SIG-M5 (cell line): ENCODE measurements at places on chromosomes 7 and 10.

DNA sequence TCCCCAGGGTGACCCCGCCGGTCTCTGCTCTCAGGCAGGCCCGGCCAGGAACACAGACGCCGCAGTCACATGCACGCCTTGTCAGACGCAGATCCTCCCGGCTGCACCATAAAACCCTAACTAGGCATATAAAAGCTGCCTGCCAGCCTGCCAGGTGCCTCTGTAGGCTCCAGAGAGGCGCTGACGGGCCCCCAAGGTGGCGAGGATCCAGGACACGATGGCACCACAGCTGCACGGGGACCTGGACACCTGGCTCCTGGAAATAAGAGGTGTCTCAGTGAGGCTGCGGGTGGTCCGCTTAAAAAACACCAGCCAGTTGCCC, 21.9 kb upstream of the GDF10 start:
- DNase-seq, result no peak

GRCh38 chr7:74478671-74479065, 25.0 kb downstream of the GTF2IRD1 start:
- DNase-seq, result no peak

- no peak for DNase-seq
Measured at GRCh38 chr10:120632047-120632446, 175.0 kb downstream of the PLPP4 start.

DNA sequence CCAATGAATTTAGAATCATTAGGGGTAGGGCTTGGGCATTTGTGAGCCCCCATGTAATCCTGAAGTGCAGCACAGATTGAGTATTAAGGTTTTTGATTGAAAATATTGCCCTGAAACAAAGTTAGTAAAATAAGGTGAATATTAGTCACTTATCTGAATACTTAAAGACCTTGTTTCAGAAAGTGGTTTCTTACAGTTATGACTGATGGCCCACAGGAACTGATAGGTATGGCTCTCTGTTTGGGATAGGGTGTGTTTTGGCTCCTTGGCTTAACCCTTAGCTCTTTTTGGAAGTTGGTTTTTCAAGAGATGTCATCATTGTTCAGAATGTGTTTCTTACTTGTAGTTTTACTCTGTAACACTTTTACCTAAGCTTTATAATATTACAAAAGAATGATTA, 34.8 kb downstream of the MDFIC start:
- DNase-seq, result no peak

DNA sequence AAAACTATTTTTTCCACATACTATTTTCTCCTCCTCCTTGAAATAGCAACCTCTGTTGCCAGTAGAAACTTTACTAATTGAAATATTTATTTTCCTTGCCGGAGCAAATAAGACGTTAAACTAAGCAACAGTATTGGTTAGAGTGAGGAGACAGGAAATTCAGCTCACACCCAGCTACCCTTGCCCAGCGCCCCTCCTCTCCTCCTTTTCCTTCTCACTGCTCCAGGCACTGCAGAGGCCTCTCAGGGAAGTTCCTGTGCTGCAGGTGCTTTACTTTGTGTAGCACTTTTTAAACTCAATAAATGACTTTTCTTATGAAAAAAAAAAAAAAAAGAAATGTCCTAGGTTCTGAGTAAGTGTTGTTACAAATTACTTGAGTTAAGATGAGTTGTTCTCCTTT, 134.0 kb downstream of the SEMA3E start:
- no peak for DNase-seq

DNA sequence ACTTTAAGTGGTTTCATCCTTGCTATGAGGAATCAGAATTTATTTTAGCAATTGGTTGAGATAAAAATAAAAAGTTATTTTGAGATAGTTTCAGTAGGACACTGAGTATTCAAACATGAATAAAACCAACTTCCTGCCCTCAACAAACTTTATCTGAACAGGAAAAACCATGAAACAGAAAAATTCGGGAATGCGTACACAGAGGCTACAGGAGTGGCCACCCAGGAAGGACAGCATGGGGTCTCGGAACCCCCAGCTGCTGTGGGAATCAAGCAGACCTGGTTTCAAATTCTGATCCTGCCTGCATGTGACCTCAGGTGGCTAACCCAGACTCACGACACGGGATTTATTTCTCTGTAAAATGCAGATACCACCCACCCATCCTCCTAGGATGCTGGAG, 49.0 kb upstream of the GRID1 start:
- no peak for DNase-seq

DNA sequence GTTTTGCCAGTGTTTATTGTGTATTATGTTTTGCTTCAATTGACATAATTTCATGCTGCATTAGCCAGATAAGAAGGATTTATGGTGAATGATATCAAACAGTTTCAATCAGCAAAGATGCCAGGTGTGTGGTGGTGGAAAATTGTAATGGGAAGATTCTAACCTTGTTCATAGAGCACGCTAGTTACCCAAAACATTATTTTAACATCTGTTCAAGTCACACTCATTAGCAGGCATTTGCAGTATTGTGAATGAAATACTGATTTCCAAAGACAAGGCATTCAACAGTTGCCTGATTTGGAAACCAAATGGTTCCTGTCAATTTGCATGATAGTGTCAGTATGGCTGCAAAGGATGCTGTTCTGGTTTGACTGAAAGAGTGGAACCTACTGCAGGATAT, 129.7 kb downstream of the EPC1 start:
- DNase-seq, result no peak

- DNase-seq, result no peak
Measured at GRCh38 chr10:77732213-77733003, 94.8 kb upstream of the KCNMA1 start.

- no peak for DNase-seq
Measured at GRCh38 chr10:72419241-72419640, 64.5 kb upstream of the DNAJB12 start.

DNA sequence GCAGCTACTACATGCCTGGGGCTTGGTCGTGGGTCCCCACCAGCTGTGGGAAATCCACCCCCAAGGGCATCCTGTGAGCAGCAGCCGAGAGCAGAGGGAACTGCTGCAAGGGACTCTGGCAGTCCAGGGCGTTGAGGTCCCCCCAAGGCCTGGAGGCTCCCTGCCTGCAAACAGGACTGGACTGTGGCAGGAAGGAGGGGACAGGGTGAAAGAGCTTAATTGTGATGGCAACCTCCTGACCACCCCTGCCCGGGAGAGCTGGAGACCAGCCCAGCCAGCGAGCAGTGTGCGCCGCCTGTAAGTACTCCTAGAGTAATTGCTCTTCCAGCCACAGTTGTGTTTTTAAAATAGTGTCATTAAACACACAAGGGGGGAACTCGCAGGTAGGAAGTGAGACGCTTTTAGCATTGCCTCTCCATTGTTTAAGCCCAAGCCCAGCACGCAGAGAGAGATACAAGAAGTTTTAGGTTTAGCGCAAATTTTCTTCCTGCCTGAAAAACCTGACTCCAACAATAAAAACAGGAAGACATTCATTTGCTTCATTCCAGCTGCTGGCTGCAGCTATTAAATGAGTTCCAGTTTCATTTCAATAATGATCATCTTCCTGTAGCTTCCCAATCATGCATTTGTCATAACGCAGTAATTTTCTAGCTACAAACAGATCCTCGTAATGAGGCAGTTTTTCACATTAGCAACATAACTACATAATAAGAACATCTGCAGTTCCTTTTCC, 111.1 kb downstream of the EBF3 start:
- no peak for DNase-seq

DNA sequence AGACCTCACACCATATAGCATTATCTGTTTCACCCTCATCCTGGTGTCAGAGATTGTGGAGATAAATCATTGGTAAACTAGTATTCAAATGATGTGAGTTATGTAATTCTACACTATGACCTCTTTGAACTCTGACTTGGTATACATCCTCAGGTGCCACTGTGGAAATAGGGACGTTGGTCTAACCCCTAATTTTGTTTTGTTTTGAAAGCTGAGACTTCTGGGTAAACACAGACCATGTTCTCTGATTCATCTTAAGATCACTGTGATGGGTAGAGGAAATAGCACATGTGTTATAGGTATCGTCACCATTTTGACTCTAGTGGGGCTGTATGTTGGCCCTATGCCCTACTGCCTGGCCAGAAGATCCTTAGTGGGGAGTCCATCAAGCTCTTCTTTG, 241.6 kb downstream of the CCDC7 start:
- no peak for DNase-seq

DNA sequence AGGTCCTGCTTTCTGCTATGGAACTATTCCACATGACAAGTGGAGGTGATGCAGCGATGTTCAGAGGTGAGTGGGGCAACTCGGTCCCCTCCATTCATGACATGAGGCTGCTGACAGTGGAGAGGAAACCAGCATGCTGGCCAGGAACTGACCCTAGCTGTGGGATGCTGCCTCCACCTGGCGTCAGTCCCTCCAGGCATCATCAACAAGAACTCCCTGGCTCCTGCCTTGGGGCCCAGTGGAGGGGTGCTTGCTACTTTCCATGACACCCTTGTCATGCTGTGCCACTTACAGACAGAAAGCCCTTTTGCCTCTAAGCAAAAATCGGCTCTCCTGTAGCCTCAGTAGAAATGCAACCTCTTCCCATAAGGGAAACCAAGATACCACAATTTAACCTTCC, 118.5 kb downstream of the LRRC18 start:
- no peak for DNase-seq

DNA sequence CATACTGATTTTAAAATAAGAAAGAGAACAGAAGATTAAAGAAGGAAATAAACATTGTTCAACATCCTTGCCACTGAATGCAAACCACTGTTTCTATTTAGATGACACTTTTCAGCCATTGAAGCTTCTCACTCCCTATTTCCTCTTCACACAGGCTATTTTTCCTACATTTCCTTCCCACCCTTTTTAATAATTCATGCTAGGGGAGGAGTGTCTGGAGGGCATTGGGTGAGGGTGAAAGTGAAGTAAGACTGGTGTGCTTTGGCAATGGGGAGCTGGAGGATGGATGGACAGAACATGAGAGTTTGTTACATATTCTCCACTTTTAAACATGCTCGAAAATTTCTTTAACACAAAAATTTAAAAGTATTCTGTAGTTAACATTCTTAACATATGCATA, 168.8 kb upstream of the GLI3 start:
- no peak for DNase-seq

GRCh38 chr7:117067340-117067739, 114.0 kb downstream of the ST7 start:
- DNase-seq, result no peak

DNA sequence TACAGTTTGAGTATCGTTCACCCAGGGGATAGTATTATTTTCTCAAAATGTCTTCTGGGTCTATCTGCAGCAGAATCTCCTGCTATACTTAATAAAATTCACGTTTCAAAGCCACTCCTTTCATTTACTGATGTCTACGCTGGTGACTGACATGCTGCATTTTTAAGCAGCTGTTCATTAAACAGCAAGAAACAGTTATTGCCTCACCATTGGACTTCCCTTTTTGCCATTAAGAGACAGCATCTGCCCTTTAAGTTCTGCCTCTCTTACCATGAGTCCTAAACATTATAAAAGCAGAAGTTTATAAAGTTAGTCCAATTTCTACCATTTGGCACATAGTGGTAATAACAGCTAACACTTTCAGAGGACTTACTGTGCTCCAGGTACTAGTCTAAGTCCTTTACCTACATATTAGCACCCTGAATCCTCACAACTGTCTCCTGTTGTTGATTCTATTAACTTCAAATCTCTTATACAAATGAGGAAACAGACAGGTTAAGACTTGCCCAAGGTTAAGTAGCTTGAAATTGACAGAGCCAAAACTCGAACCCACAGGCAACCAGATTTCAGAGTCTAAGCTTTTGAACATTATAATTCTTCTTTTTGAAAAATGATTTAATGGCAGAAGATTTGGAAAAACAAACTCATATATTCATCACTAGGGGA, 169.5 kb downstream of the SNX13 start:
- DNase-seq, result peak; percentile 88

DNA sequence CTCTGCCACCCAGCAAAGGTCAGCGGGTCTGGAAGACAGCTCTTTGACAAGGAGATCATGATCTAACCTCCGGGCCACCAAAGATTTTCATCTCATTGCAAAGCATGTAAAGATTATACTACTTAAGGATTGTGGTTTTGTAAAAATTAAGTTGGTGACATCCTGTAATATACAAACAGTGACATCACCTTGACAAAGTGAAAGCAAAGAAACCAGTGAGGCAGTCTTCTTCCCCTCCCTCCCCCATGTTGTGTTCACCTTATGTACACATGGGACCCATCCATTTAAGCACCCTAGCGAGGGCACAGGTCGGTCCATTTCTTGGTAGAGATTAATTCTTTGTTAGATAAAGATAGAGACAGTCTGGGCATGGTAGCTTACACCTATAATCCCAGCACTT, 3.9 kb downstream of the MDH2 start:
- DNase-seq, result no peak

GRCh38 chr10:131198843-131199242, 112.7 kb downstream of the TCERG1L start:
- no peak for DNase-seq

- no peak for DNase-seq
Measured at GRCh38 chr10:71462062-71462935, 65.6 kb downstream of the CDH23 start.

DNA sequence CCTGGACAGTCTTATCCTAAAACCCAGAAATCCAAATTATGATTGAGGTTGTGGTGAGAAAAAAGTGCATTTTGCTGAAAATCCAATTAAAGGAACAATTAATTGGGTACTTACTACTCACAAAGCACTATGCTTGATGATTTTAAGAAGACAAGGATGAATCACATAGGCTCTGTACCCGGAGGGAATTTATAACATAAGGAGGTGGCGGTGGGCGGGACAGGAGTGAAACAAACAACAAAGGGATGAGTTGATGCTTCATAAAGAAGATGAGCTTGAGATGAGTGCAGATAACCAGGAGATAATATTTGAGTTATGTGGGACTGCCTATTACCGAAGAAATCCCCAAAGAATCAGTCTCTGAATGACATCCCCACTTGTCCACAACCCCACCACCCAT, 171.1 kb upstream of the FZD8 start:
- no peak for DNase-seq

DNA sequence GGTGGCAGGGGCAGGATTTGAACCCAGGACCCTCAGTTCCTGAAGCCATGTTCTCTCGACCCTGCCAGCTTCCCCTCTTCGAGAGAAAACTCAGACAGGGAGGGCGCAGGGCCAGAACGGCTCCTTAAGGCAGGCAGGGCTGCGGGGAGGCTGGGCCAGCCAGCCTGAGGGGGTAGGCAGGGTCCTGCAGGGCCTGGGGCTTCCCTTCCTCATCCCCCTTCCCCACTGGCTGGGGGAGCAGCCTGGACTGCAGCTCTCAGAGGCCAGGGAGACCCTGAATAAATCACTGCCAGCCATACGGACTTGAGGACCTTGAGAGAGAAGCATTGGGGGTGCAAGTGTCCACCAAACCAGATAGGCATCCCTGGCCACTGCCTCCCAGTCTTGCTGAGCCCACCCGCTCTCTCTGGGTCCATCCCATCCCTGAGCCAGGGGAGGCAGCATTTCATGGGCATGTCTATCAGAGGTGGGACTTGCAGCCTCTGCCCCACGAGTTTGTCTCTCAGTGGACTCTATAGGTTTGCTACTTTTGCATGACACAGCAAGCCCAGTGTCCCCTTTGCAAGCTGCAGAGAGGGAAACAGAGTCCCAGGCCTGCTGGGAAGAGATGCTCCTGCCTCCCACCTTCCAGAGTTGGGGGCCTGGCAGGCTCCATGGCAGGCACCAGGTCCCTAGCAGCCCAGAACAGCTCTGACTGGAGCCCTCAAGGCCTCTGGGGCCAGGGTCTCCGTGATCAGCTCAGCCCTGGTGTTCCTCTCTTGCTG, 70.9 kb downstream of the MYL10 start:
- no peak for DNase-seq

- DNase-seq, result no peak
Measured at GRCh38 chr7:28107960-28108359, 72.6 kb downstream of the JAZF1 start.
